Esophagus mucosa (tissue), 1 donor: ENCODE measurements at places on chromosomes 3 and 15. TPM values are rescaled to one million over a fixed set of nuclear protein-coding genes. Genes with fewer than 3 reads are reported as not detected.

The ADAMTS17 gene
- 4.0 TPM for total RNA-seq

The ROBO2 gene
- 7.1 TPM for total RNA-seq

The ETV5 gene
- total RNA-seq: 4.3 TPM

The EPHA3 gene
- 0.40 TPM for total RNA-seq

The DAPK2 gene
- total RNA-seq: 9.6 TPM
